Fibroblast of upper back skin (primary cell): ENCODE measurements at places on chromosomes 13 and 19.

GRCh38 chr13:99034333-99035085, 56.6 kb upstream of the DOCK9 start:
- no peak for DNase-seq

GRCh38 chr13:23999424-23999823, 102.1 kb upstream of the C1QTNF9B start:
- DNase-seq: no peak

DNA sequence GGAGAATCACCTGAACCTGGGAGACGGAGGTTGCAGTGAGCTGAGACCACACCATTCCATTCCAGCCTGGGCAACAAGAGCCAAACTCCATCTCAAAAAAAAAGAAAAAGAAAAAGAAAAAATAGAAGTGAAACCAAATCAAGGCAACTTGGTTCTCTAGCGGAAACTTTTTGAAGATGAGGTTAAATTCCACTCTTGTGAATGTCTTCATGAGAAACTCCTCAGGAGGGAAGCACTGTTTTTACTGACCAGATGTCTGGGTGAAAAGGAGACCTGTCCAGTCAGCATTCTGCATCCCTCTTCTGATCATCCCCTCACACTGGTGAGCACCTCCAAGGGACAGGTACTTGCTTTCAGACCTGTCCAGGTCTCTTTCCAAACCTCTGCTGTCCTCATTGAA, 15.8 kb downstream of the BRD4 start:
- no peak for DNase-seq

DNA sequence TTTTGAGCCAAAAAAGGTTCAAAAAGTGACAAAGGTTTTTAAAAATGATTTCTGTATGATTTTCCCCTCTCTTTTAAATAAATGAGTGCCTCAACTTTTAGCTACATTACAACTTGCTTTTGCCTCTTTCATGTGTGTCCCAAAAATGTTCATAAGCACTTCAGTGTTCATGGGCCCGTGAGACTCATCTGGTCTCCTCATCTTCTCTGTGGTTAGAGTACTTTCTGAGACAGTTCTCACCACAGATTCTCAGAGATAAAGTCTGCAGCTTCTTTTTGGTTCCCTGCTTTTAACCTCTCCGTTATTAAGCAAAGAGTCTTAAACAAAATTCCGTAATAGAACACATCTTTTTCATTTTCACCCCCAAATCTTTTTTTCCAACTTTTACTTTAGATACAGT, 156.9 kb downstream of the DLEU7 start:
- no peak for DNase-seq

DNA sequence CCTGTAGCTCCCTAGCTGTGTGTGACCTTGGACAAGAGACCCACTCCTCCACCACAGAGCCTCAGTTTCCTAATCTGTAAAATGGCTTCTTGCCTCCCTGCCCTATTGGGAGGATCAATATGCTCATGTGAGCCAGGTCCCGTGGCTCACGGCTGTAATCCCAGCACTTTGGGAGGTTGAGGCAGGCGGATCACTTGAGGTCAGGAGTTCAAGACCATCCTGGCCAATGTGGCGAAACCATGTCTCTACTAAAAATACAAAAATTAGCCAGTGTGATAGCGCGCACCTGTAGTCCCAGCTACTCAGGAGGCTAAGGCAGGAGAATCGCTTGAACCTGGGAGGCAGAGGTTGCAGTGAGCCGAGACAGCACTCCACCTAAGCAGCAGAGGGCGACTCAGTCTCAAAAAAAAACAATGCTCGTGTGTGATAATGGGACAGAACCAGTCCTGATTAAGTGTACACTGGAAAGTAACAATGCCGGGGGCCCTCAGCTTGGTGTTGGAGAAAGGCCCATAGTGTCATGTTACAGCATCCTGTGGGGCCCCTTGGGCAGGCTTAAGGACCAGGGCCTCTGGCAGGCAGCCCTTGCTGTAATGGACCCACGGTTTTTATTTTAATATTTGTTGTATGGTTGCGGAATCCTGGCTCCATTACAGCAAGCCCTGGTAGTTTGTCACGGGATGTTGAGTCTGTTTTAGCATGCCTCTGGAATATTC, 6.8 kb downstream of the RPS11 start:
- DNase-seq: peak; percentile 80

DNA sequence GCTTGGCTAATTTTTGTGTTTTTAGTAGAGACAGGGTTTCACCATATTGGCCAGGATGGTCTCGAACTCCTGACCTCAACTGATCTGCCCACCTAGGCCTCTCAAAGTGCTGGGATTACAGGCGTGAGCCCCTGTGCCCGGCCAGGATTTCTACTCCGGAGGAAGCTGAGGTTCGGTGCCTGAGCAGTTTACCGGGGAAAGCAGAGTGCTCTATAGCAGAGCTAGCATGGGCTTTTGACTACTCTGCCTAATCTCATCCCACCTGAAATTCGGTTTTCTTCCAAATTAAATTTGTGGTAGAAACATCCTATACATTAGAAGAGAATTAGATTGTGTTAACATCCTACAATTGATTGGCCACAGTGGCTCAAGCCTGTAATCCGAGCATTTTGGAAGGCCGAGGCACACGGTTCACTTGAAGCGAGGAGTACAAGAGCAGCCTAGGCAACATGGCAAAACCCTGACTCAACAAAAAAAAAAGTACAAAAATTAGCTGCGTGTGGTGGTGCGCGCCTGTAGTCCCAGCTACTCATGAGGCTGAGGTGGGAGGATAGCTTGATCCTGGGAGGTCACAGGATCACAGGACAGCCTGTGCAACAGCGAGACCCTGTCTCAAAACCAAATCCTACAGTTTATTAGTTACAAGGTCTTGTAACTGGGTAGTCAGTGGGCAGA, 1.6 kb downstream of the RPL13A start:
- no peak for DNase-seq

GRCh38 chr19:55520691-55521292, 16.1 kb downstream of the SBK2 start:
- DNase-seq: no peak

GRCh38 chr13:45807520-45808099, 43.9 kb downstream of the SIAH3 start:
- peak; percentile 72 for DNase-seq

GRCh38 chr13:103731959-103732358, 665.7 kb upstream of the SLC10A2 start:
- no peak for DNase-seq

- DNase-seq: no peak
Measured at GRCh38 chr13:40375489-40376171, 290.8 kb downstream of the FOXO1 start.

DNA sequence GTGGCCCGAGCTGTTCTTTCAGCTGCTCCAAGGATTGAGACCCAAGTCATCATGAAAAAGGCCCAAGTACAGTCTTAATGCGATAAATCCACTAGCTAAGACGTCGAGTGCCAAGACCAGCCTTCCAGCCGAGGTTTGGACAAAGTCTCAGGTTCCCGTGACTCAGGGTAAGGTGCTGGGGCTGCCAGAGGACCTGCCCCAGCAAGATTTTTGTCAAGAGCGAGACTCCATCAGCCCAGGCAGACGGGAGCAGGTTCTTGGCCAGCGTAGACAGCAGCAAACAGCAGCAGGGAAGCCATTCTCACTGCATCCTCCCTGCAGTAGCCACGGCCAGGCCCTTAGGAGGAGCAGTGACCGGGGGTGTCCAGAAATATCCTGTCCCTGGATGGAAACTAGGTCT, 3.4 kb downstream of the FEM1A start:
- no peak for DNase-seq

DNA sequence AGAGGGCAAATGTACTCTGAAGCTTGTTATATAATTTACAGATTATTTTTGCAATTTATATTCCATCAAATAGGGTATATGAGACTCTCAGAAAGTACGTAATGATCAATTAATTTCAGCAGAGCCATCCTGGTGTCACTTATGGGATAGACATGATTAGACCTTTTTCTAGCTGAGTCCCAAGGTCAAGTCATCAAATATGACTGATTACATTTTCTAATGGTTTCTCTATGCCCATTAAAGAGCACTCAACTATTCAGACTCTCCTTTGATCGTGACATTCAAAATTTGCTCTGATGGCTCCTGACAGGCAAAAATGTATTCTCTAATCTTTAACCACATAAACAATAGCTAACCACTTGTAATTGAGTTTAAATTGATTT, 469.2 kb downstream of the COG6 start:
- no peak for DNase-seq

DNA sequence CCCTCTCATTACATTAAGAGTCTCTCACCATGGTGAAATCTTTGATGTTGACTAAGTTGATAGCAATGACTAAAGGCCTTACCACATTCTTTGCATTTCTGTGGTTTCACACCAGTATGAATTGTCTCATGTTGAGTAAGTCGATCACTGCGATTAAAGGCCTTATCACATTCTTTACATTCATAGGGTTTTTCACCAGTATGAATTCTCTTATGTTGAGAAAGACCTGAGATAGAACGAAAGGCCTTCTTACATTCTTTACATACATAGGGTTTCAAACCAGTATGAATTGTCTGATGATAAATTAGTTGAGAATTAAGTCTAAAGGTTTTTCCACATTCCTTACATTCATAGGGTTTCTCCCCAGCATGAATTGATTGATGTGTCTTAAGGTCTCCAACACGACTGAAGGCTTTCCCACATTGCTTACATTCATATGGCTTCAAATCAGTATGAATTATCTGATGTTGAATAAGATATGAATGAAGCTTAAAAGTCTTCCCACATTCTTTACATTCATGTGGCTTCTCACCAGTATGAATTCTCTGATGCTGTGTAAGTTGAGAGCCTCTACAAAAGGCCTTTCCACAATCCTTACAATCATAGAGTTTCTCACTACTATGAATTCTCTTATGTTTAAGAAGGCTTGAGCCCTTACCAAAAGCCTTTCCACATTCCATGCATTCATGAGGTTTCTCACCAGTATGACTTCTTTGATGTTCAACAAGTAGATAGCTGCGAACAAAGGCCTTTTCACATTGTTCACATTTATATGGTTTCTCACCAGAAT, 45.6 kb downstream of the ZNF283 start:
- peak; percentile 5 for DNase-seq

- no peak for DNase-seq
Measured at GRCh38 chr19:48648134-48648533, 2.1 kb upstream of the CA11 start.

DNA sequence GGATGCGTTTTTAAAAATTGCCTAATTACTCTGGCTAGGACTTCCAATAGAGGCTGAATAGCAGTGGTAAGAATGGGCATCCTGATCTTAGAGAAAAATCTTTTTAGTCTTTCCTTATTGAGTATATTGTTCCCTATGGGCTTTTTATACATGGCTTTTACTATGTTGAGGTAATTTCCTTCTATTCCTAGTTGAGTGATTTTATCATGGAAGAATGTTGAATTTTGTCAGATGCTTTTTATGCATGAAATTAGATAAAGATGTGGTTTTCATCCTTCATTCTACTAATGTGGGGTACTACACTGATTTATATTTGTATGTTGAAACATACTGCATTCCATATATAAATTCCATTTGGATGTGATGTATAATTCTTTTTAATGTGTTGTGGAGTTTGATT, 2673.8 kb downstream of the PCDH9 start:
- peak; percentile 93 for DNase-seq

GRCh38 chr13:94188201-94188854, 291.2 kb downstream of the DCT start:
- DNase-seq: no peak

GRCh38 chr19:50325310-50326100, 3.7 kb downstream of the KCNC3 start:
- peak; percentile 7 for DNase-seq

- DNase-seq: peak; percentile 2
Measured at GRCh38 chr13:21800837-21801616, 130.2 kb downstream of the FGF9 start.

DNA sequence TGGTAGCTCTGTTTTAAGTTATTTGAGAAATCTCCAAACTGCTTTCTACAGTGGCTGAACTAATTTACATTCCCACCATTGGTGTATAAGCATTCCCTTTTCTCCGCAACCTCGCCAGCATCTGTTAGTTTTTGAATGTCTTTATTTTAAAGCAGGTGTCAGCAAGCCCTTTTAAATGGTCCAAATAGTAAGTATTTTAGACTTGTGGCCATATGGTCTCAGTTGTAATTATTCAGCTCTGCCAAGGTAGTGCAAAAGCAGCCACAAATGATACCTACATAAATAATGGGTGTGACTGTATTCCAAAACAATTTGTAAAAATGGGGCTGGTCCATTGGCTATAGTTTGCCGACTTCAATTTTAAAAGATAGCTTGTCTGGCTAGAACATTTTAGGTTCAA, 58.7 kb upstream of the TMTC4 start:
- DNase-seq: no peak

DNA sequence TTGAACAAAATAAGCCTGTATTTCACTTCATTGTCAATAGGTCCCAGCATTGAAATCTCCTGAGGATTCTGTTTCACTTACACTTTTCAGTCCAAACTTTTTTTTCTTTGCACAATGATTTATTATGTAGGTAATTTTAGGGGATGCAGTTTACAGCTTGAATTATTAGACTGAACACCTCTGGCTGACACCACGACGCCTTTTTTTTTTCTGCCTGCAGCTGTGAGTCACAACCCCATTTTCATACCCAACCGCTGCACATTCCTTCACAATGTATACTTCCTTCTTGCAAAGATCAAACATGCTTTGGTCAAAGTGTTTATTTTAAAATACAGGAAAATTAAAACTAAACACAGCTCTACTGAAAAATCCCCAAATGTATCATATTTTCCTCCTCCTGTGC, 11.4 kb downstream of the ZIC2 start:
- no peak for DNase-seq

DNA sequence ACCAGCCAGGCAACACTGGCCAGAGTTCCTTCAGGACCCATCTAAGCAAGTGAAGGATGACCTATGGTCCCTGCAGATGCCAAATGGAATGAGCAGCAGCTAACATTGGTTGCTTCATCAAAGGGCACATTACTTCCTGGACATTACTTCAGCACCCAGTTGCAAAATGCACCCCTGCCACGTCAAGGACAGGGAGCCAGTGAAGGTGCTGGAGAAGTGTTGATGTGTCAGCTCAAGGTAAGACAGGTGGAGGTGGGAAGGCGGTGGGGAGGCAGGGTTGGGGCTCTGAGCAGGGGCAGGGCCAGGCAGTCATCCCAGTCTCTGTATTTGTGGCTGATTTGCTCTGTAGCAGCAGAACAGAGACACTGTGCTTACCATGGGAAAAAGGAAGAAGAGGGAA, 14.6 kb downstream of the CSNK1A1L start:
- no peak for DNase-seq

DNA sequence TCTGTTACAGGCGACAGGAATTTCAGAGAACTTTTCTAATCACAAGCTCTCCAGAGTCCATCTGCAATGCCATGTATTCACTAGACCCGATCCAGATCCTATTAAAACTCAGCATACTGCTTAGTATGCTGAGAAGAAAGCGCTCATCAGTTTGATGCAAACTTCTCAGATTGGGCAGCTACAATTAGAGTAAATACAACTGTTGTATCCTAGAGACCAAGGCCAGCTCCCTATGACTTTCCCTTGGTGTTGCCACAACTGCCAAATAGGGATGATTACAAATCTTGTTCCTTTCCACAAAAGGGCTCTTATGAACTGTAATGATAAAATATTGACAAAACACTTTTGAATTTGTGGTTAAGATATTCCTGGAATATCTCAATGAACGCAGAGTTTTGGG, 191.2 kb downstream of the SPRY2 start:
- DNase-seq: no peak

- DNase-seq: peak; percentile 84
Measured at GRCh38 chr19:38039966-38040365, 133.0 kb downstream of the SIPA1L3 start.
